ENCODE measurements at places on chromosomes 13 and 19.

DNA sequence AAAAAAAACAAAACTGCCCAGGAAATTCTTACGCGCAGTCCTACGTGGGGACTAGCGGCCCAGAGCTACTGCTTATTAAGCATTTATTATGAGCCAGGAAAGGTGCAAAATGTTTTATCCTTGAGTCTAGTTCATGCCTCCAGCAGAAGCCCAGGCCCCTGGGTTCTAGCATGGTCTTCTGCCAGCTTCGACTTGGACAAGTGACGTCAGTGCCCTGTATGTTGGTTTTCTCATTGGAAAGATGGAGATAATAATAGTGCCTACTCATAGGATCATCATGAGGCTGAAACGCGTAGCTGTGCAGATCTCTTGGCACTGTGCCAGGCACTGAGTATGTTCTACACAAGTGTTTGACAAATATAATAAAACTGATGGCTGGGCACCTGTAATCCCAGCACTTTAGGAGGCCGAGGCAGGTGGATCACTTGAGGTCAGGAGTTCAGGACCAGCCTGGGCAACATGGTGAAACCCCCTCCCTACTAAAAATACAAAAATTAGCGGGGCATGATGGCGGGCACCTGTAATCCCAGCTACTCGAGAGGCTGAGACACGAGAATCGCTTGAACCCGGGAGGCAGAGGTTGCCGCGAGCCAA is 12.4 kb upstream of the SULT2B1 start:
- no peak for DNase-seq

DNA sequence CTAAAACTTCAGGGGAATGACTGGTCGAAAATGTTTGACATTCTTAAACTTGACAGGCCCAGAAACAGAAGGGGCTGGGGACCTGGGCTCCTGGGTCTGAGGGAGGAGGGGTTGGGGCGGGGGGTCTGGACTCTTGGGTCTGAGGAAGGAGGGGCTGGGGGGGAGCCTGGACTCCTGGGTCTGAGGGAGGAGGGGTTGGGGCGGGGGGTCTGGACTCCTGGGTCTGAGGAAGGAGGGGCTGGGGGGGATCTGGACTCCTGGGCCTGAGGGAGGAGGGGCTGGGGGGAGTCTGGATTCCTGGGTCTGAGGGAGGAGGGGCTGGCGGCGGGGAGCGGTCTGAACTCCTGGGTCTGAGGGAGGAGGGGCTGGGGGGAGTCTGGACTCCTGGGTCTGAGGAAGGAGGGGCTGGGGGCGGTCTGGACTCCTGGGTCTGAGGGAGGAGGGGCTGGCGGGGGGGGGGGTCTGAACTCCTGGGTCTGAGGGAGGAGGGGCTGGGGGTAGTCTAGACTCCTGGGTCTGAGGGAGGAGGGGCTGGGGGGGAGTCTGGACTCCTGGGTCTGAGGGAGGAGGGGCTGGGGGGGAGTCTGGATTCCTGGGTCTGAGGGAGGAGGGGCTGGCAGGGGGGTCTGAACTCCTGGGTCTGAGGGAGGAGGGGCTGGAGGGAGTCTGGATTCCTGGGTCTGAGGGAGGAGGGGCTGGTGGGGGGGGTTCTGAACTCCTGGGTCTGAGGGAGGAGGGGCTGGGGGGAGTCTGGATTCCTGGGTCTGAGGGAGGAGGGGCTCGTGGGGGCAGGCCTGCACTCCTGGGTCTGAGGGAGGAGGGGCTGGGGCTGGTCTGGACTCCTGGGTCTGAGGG is 5.5 kb upstream of the KLK6 start:
- no peak for DNase-seq

GRCh38 chr13:32013181-32013580 is 18.4 kb upstream of the FRY start:
- DNase-seq: no peak

- DNase-seq: no peak
Measured at GRCh38 chr19:56119582-56119978, 1.5 kb downstream of the ZNF787 start.

GRCh38 chr13:23372264-23372906 is 61.1 kb downstream of the SACS start:
- no peak for DNase-seq

DNA sequence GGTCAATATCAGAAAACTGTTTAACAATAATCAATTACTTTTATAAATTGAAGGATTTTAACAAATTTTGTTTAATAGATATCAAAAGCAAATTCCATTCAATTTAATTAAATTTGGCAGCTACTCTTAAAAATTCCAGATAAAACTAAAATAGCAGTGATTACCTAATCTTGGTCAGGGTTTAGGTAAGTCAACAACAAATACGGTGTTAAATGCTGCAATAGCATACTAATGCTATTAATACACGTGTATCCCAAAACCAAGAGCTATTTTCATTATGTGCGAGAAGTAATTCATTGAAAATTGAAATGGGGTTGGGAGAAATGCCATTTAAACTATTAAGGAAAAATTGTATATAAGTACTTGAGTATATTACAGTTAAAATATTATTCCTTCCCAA is 105.6 kb downstream of the DHRS12 start:
- no peak for DNase-seq

- DNase-seq: no peak
Measured at GRCh38 chr19:8366961-8367326, 3.0 kb downstream of the ANGPTL4 start.

DNA sequence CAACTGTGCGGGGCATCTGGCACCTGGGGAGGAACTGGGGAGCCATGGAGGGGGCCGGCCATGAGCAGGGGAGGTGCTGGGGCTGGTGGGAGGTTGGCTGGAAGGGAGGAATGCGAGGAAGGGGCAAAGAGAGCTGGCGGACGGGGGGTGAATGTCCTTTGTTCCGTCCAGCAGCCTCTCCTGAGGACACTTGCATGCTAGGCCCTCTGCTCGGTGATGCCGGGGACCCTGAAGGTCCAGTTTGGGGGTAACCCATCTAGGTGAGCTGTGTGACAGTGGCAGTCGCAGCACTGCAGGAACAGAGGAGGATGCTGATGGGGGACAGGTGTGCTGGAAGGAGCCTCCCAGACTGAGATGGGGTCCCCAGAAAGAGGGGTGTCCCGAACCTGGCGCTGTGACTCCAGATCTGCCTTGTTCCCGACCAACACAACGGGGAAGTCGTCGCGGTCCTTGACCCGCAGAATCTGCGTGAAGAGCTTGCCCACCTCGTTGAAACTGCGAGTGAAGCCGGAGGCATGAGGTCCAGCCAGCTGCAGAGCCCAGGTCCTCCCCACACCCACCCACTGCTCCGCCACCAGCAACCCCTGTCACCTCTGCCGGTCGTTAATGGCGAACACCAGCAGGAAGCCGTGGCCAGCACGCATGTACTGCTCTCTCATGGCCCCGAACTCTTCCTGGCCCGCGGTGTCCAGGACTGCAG is 3.6 kb downstream of the RRAS start:
- DNase-seq: no peak

- no peak for DNase-seq
Measured at GRCh38 chr13:29318741-29319140, 276.7 kb downstream of the SLC7A1 start.
